Activated CD8-positive, alpha-beta T cell treated with anti-CD3 and anti-CD28 coated beads for 36 hours (primary cell): ENCODE measurements at places on chromosomes 6 and 20.
A peak's percentile ranks its signal among the peaks of the same experiment; 100 is the strongest.

DNA sequence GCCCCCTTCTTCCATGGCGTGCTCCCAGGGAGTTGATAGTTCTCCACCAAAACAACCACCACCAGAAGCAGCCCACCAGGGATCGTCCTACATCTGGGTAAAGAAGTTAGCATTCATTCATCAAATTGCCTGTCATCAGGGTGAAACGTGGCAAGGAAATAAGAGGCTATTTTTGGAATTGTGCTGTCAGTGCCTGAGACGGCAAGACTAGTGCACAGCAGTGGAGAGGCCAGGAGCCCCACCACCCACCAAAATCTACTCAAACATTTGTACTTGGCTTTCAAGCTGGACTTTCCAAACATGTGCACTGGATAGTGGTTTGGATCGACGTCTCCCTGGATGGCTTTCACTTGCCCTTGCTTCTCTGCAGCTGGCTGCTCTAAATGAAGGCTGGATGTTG lies 44.8 kb downstream of the TXNDC5 start:
- no peak for DNase-seq

DNA sequence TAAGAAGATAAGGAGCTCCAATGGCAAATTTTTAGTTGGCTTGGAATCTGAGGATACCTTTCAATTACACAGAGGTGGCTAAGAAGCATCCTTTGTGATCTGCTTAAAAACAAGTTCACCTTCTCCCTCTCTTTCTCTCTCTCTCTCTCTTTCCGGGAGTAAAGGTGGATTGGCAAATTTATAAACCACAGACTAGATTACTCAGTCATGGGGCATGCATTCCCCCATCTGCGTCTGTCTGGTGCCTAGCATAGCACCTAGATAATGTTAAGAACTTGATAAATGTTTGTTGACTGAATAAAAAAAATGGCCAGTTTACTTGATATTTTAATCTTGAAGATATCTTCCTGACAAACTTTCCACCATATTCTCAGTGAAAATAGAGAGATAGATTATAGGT lies 312.3 kb downstream of the CDC5L start:
- DNase-seq, result no peak

- DNase-seq, result no peak
These were observed 46.4 kb upstream of the CDKAL1 start for GRCh38 chr6:20487669-20488375.

DNA sequence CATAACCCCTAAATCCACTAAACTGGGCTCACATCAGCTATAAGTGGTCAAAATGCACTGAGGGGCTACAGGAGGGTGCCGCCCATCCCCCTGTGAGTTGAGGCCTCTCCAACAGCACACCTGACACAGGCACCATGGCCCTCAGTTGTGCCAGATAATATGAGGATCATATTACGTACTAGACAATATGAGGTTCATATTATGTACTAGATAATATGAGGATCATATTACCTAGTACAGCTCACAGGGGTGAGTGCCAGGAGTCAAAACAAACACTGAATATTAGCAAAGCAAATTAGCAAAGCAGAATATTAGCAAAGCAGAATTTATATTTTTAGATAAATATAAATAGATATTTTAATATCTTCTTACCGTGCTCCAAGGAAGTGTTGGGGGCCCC lies 35.3 kb downstream of the CD24 start:
- no peak for DNase-seq

GRCh38 chr6:28269492-28269891 lies 2.5 kb downstream of the ZSCAN26 start:
- DNase-seq, result no peak

GRCh38 chr6:10695086-10695657 lies 400 bp downstream of the PAK1IP1 start:
- no peak for DNase-seq

- no peak for DNase-seq
These were observed 18.5 kb downstream of the SDC4 start for GRCh38 chr20:45329497-45330319.

DNA sequence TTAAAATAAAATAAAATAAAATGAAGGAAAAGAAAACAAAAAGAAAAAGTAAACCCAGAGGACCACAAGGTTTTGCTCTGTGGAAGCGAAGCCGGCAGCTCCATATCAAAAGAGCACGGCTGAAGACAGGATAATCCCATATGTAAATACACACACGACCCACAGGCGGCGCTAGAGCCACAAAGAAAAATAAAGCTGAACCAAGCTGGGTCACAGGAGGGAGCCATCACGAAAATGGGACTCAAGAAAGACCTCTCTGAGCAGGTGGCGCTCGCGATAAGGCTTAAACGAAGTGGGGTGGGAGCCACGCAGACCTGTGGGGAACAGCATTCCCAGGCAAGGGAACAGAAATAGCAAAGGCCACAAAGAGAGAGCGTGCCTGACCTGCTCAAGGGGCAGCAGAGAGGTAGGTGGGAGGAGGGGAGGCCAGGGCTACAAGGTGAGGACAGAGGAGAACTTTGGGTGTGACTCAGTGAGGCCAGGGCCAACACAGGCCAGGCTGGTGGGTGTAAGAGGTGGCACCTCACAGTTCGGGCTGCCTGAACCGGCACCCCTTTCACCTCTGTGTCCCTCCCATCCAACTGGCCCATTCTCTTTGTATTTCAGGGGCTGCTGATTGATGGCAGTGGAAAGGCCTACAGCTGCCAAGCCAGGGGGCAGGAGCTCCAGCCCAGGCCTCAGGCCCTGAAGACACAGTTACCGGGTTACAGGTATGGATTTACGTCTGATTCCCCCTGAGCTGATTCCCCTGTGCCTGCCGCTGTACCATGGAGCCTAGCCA lies 26.0 kb downstream of the PTGIS start:
- peak; percentile 85 for DNase-seq

DNA sequence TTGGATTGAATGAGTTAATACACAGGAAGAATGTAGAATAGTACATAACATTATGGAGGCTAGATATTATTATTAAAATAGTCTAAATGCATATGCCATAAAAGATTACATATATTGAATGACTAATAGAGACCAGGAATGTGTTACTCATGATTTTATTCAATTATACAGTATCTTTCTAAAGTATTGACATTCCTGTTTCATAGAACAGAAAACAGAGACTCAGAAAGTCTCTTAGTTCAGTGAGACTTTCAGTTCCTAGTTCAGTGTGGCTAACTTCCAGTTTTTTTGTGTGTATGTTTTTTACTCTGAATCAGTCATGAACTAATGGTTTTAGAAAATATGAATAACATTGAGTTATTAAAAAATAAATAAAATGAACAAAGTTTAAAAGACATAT lies 34.6 kb upstream of the TMEM244 start:
- no peak for DNase-seq

DNA sequence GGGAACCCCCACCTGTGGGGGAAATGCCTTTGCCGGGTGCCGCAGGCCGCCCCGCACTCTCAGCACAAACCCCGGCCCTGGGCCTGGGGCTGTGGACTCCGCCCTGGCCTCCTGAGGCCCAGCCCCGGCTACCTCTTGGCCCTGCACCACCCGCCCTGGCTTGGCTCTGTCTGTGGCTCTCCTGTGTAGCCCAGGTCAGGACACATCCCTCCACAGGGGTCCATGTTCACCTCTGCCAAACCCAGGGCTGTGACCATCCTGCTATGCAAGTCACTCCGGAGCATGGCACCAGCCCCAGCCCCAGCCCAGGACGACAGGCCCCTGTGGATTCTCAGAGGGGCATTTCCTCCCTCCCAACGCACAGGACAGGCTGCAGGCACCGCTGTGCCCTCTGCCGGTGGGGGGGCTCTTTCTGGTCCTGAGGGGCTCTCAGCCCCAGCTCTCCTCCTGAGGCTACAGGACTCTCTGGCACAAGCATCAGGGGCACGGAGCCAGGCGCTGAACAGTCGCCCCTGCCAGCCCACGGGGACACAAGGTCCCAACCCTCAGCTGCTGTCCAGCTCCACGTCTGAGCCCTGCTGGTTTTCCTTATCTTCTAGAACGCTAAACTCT lies 45.7 kb downstream of the TAF4 start:
- no peak for DNase-seq

DNA sequence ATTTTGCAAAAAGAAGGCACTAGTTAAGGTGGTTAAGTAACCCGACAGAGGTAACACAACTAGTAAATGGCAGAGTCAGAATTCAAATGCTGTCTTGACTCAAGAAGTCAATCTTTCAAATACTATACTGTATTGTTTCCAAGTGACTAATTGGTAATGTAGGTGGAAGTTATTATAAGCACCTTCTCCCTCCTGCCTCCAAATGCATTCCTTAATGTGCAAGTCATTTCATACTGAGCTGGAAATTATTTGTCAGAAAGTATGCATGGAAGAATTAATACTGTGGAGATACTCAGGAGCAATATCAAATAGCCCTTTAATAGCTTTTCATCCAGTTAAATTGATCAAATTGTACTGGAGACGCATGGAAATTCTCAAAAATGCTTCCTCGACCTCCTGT lies 579.1 kb downstream of the DOK5 start:
- DNase-seq, result no peak

- no peak for DNase-seq
These were observed 520.9 kb downstream of the HTR1B start for GRCh38 chr6:76942203-76942966.

- DNase-seq, result no peak
These were observed 1.7 kb downstream of the CABLES2 start for GRCh38 chr20:62405108-62405980.

GRCh38 chr20:19934792-19935491 lies 82.2 kb upstream of the NAA20 start:
- DNase-seq, result no peak

DNA sequence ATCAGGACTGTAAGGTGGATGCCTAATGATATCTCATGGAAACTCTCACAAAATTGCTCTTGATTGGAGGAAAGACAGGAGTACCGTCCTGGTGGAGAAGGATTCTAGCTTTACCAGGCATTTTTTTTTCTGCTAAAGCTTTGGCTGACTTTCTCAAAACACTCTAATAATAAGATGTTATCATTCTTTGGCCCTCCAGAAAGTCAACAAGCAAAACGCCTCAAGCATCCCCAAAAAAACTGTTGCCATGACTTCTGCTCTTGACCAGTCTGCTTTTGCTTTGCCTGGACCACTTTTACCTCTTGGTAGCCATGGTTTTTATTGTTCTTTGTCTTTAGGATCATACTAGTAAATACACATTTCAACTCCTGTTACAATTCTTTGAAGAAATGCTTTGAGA lies 55.5 kb upstream of the RUNX2 start:
- DNase-seq, result no peak

DNA sequence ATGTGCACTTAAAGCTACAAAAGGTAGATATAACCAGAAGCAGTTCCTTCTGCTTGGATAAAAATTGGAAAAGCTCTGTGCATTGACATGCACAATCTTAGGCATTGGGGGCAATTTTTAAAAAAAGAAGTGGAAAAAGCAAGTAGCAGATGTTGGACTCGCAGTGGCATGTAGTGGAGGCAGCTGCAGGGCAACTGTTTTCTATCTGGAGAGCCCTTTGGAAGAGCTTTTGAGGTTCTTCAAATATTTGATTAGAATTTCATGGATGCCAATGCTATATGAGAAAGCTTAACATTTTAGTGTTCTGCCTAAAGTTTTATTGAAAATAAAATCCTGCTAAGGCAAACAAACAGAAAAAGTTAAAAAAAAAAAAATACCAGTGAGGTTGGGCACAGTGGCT lies 388.3 kb upstream of the RNF217 start:
- no peak for DNase-seq

DNA sequence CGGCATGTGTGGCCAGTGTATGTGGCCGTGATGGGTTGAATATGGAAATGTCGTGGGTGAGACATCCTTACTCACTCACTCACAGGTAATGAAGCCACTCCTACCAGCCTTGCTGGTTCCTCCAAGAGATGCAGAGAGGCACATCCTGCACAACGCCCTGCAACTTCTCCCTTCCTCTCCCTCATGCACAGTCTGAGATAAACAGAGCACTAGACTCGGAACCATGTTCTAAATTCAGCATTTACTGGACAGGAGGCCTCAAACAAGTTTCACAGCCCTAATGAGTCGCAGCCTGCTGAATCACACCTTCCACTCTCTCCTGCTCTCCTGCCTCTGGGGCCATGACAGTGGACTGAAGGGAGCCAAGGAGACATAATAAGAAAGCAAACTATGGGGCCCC lies 91.2 kb downstream of the ISM1 start:
- DNase-seq, result peak; percentile 48

DNA sequence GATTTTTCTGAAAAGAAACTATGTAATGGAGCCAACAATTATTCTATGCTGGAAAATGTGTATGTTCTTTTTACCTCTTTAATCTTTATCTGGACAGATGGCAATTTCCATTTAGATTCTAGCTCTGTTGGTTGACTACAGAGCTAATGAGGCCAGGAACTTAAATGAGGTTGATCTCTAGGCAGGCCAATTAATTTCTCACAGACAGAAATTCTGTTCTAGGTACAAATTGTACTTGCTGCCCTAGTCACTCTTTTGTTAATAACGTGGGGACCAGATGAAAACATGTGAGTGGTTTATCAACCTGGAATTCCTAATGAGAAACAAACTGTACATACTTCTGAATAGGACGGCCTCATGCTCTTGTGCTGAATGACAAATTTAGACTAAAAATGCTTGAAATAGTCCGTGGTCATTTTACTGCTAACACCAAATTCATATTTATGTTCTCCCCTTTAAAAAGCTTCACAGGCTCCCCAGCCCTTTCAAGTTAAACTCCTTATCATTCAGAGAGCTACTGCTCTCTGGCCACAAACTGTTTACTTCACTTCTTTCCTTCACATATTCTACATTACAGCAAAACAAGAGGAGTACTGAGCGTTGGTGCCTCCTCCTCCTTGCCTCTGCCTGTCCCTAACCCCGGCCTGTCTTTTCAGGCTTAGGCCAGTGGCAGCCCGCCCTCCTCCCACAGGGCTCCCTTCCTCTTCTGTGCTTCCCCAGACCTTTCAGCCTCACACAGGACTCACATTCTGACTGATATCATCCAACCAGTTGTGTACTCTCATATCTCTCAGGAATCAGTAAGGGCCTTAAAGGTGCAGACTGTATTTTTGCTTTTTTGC lies 41.4 kb downstream of the DTNBP1 start:
- peak; percentile 50 for DNase-seq

- no peak for DNase-seq
These were observed 70.8 kb downstream of the YTHDF1 start for GRCh38 chr20:63145156-63145555.

DNA sequence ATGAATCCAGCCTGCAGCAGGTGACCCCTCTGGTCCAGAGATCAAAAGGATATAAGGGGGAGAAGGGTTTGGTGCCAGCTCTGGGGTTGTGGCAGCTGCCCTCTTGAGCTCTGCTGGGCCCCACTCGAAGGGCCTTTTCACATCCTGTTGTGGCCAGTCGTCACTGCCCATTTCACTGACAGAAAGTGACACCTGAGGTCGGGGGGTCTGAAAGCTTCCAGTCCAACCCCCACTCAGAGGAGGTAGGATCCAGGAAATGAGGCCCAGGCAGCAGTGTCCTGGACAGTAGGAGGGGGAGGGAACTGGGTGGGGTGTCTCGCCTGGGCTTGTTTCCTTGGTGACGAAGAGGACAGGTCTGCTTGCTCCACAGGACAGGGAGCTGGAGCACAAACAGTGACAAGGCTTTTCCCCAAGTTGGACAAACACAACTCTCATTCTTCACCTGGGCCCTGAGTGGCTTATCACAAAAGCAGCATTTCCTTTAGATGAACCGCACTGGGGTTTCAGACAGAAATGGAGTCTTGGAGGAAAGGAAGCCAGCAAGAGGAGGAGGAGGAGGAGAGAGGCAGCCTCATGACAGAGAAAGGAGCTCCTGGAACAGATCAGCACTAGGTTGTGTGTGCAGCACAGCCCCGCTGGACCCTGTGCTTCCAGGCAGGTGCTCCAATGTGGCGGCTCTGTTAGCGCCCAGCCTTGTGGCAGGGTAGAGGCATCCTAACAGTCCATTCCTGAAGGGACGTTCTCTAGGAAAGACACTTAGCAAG lies 11.0 kb downstream of the FRS3 start:
- DNase-seq, result no peak
